Heart left ventricle (tissue), 16 donors: ENCODE measurements at places on chromosomes 5 and 9. TPM values are rescaled to one million over a fixed set of nuclear protein-coding genes. Genes with fewer than 3 reads are reported as not detected.

Gene ADRB2
- polyA plus RNA-seq = 4.4 TPM

Gene TPRN
- 16.7 TPM for polyA plus RNA-seq

Gene DAB2IP
- polyA plus RNA-seq = 40.4 TPM

Gene SHC3
- 0.68 TPM for polyA plus RNA-seq

Gene KCNT1
- 0.21 TPM for polyA plus RNA-seq

Gene PLPPR1
- polyA plus RNA-seq = not detected

Gene MLANA
- not detected for polyA plus RNA-seq

Gene CAMLG
- polyA plus RNA-seq = 21.5 TPM

Gene IFNA2
- polyA plus RNA-seq = not detected

Gene GADD45G
- 37.3 TPM for polyA plus RNA-seq

Gene KCTD16
- polyA plus RNA-seq = not detected

Gene GRM6
- polyA plus RNA-seq = not detected

Gene QRFP
- not detected for polyA plus RNA-seq

Gene FAM163B
- polyA plus RNA-seq = 0.08 TPM

Gene GRHPR
- 134 TPM for polyA plus RNA-seq

Gene TMEM174
- not detected for polyA plus RNA-seq

Gene SLC24A2
- polyA plus RNA-seq = not detected

Gene PAEP
- polyA plus RNA-seq = not detected

Gene ALAD
- polyA plus RNA-seq = 51.1 TPM

Gene PCDHGA8
- polyA plus RNA-seq = 3.8 TPM

Gene NR2F1
- 0.65 TPM for polyA plus RNA-seq

Gene ECM2
- 1.6 TPM for polyA plus RNA-seq

Gene HRCT1
- polyA plus RNA-seq = 3.7 TPM
